Activated T-cell treated with anti-CD3 and anti-CD28 coated beads, Interleukin-2, amount 50 U/mL, for 4 hours (primary cell): ENCODE measurements at places on chromosomes 3 and 15.

DNA sequence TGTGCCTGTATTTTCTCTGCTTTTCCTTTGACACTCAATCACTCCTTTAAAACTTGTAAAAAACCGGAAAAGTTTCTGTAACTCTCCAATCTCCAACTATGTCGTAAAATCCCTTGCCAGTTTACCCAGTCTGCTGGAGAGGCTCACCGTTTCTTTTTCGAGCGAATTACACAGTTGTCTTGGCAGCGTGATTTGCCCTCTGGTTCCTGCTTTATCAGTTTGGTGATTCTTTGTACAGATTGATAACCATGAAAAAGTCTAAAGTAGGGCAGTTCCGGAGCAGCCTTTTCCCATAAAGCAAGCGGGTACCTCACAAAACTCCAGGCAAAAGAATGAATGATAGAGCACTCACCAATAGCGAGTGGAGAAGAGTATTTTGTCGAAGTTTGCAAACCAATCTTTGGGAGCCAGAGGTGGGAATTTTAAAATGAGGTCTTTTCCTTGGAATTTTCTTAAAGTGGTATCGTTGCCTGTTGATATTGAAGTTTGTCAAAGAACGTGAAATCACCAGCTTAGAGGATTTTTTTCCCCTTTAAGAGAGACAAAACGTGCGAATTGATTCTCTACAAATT lies at the start of gene TTC23:
Gene TTC23, minus strand, starts transcription at position 312 of the 572 bp plus-strand sequence. CDS start 20,869 bp downstream, outside the sequence.
- no peak for DNase-seq

DNA sequence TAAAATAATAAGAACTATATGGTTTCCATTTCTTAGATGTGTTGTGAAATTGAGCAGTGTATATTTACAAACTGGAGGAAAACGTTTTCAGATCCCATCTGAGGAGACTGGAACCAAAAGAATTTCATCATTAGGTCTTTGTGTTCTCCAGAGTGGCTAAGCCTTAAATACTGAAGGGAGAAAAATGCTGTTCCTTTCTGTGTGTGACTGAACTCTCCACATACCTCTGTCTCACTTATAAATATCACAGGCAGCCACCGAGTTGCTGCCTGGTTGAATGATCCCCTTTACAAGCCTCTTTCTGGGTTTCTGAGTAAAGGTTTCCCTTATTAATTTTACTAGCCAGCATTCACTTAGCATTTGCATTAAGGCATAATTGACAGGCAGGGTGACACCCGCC lies 913.9 kb upstream of the NR2F2 start:
- DNase-seq = no peak

DNA sequence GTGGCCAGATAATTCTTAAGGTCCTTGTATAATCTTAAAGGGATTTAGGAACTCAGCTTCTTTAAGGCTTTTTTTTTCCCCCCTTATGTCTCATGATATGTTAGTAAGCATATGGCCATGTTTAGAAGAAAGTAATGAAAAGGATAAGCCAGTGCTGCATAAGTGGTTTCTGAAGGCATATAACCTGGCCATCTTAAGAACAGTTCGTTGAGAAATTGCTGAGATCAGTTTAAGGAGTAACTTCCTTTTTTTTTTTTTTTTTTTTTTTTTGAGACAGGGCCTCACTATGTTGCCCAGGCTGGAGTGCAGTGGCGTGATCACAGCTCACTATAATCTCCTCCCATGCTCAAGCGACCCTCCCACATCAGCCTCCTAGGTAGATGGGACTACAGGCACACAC lies 51.7 kb downstream of the UBE2E2 start:
- DNase-seq = no peak

DNA sequence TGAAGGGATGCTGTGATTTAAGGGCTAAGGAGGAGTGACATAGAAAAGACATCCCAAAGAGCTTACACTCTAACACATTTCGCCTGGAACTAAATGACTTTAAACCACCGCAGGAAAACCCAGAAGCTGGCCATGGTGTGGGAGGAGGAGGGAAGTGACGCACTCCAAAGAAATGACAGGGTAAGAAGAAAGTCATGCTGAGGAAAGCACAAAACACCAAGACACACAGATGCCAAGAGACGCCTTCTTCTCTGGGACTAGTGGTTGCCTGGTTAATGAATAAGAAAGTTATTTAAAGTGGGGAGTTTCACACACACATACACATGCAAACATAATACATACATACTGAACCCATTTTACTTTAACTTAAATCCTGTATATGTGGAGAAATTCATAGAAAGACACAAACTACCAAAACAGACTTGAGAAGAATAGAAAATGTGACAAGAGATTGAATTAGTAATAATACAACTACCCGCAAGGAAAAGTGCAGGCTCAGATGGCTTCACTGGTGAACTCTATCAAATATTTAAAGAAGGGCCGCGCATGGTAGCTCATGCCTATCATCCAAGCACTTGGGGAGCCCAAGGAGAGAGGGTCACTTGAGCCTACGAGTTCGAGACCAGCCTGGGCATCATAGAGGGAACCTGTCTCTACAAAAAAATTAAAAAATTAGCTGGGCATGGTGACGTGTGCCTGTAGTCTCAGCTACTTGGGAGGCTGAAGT lies 125.5 kb downstream of the NSMCE3 start:
- DNase-seq = no peak

GRCh38 chr3:185363662-185364203 lies 797 bp downstream of the MAP3K13 start:
- no peak for DNase-seq

- no peak for DNase-seq
Measured at GRCh38 chr3:56296361-56296760, 171.9 kb downstream of the ERC2 start.

DNA sequence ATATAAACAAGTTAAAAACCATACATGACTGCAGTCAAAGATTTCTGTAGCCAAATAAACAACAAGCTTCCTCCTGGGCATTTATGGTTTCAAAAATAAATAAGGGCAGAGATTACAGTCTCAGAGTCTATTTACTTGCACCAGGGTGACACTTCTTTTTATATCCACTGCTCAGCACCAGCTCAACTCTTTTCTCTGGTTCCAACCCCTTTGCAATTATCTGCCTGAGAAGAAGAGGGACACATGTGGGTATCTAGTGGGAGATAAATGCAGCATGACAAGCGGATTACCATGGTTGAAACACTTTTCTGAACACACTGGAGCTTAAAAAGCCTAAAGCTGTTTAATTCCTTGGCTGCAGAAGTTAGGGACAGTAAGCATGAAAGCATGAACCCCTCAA lies 311.5 kb downstream of the CNTN3 start:
- no peak for DNase-seq

DNA sequence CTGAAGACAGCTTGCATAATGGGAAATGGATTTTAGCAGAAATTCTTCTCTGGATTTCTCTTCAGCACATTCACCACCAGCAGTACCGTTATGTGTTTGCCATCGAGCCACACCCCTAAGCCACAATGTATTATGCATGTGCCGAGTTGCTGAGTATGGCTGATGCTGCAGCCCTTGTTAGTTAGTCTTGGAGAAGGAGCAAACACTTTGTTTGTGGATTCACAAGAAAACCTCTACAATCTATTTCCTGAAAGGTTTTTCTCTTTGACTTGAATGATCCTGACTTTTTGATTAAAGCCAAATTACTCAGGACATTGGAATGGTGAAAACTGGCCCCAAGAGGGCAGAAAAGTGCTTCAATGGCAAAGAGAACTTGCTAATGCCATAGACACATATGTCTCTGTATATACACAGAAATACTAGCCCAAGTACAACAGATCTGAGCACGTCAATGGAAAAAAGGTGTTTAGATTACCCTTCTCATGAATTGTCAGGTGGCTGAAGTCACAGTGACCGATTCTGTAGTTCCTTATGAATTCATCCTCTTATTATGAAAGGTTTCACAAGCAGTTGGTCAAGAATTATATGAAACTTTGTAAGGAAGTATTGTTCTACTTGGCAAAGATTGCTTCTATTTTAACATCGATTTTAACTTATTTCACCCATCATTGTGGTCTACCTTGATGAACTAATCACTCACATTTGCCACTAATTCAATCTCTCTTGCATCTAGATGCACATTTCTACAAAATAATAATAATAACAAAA lies 103.0 kb downstream of the P3H2 start:
- no peak for DNase-seq

- DNase-seq = peak; percentile 55
Measured at GRCh38 chr3:180679178-180680096, at the start of gene CCDC39. Gene CCDC39 (minus strand): TSS chr3:180679489. CDS start chr3:180679380, 109 bp downstream.

DNA sequence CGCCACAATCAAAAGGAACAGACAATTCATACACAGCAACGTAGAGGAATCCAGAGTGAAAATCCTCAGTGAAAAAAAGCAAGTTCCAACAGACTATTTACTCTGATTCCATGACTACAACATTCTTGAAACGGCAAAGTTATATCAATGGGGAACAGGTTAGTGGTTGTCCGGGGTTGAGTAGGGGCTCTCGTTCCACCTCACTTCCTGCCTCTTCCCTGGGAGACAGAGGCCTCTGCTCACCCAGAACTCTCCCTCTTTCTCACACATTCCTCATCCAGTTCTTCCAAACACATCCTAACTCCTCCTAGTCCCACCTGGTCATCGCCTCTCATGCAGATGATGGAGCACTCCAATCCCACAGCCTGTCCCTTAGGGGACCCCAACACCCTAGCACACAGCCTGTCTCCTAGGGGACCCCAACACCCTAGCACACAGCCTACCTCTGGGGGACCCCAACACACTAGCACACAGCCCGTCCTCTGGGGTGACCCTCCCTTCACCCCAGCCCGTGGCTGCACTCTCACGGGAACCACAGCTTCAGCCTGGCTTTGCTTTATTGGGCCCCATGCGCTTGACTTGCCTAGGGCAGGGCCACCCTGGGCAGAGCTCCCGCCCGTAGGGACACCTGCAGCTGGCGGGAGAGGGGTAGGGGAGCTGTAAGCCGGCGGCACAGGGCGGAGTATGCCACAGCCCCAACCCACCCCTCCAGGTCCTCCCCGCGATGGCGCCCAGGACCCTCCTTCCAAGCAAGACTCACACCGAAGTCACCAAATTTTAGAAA lies 5.2 kb downstream of the OCA2 start:
- no peak for DNase-seq

GRCh38 chr3:151776259-151776740 lies 37.6 kb upstream of the AADAC start:
- no peak for DNase-seq

GRCh38 chr3:130835483-130835882 lies 58.4 kb upstream of the ATP2C1 start:
- no peak for DNase-seq

DNA sequence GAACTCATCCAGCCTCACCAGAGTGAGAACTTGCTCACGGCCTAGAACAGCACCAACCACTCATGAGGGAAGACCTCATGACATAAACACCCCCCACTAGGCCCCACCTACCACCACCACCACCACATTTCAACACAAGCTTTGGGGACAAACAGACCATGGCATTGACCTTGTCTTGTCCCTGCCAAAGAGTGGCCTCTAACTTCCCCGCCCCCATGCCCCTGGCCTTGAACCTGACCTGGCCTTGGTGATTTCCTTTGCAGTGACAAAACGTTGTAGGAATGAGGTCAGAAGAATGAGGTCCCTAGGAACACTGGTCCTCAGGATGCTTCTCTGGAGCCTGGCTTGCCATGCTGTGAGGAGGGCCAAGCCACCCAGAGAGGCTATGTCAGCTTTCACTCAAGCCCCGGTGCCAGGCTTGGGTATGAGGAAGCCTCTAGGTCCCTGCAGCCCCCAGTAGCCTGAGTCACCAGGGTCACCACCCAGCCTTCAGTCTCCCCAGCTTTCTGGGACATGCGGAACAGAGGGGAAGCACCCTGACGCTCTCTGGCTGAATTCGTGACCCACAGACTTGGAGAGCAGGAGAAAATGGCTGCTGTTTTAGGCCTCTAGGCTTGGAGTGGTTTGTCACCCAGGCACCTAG lies 57.9 kb downstream of the TPRA1 start:
- no peak for DNase-seq

- no peak for DNase-seq
Measured at GRCh38 chr3:17602126-17602525, 140.3 kb downstream of the TBC1D5 start.

DNA sequence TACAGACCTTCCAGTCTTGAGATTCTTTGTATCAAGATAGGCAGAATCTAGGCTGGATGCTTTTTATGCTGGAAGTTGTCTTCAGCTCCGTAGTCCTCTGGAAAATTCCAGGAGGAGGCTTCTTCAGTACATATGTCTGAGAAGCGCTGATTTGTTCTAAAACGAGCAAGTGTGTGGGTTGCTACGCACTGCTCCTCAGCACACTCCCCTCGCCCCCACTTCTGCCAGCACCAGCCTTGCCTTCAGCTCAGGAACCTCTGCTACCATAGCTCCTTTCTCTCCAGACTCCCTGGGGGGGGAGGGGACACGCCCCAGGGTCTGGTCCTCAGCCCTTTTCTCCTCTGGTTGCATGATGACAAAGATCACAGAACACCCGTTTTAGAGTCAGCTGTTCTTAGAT lies 75.5 kb upstream of the TRA2B start:
- no peak for DNase-seq

GRCh38 chr3:127728417-127729015 lies 55.8 kb downstream of the ABTB1 start:
- no peak for DNase-seq

DNA sequence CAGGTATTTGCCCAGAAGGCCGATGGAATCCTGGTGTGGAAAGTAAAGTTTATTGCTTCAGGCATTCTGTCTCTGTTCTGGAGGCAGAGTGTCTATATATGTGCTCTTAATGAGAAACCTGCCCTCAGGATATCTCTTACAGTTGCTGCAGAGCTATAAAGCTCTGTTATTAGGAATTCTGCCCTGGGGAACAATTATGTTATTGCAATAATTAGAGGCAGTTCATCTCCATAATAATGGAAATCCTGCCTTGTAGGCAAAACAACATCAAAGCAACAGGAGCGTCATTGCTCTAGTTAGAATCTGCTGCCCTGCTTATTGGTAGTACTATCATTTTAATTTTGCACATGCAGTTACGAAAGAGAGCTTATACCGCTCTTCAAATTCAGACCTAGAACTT lies 175.6 kb downstream of the IL5RA start:
- no peak for DNase-seq

- no peak for DNase-seq
Measured at GRCh38 chr3:111976254-111976653, 2.6 kb upstream of the ABHD10 start.

- DNase-seq = no peak
Measured at GRCh38 chr3:154310840-154311239, 13.4 kb downstream of the DHX36 start.

DNA sequence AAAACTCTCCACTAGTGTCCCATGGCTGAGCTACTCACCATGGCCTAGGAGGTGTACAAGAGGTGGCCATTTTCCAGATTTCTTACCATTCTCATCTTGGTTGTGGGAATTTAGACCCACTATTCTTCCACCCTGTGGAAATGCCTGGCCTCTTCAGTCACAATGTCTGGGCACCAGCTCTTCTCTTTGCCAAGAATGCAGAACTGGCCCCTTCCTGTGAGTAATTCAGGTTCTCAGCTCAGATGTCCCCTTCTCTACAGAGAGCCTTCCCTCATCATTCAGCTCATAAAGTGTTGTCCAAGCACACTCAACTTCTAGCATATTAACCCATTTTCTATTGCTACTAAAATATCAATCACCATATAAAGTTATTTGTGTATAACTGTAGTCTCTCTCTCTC lies 575.5 kb upstream of the KCNMB2 start:
- DNase-seq = no peak
